Keratinocyte (primary cell): ENCODE measurements at places on chromosomes 5 and 9.

GRCh38 chr5:103907001-103907400 is 344.4 kb upstream of the NUDT12 start:
- no peak overlapping the region for H3K27ac ChIP-seq
- no peaks in the 10 kb centered on the region for H3K27me3 ChIP-seq

GRCh38 chr5:119578937-119579336 is 50.4 kb upstream of the FAM170A start:
- H3K27ac ChIP-seq: no peak overlapping the region
- no peaks in the 10 kb centered on the region for H3K4me1 ChIP-seq
- H3K4me3 ChIP-seq: no peak overlapping the region

- H3K4me1 ChIP-seq: no peaks in the 10 kb centered on the region
- no peaks in the 10 kb centered on the region for H3K36me3 ChIP-seq
- no peak for DNase-seq
- H3K27ac ChIP-seq: no peak overlapping the region
Measured at GRCh38 chr9:137970686-137971476, 93.3 kb downstream of the CACNA1B start.

- peaks cover 85% of the 10 kb centered on the region for H3K27me3 ChIP-seq
- no peaks in the 10 kb centered on the region for H3K36me3 ChIP-seq
- H3K4me1 ChIP-seq: peaks cover 8% of the 10 kb centered on the region
Measured at GRCh38 chr9:96242811-96243210, 59.2 kb downstream of the HSD17B3 start.

DNA sequence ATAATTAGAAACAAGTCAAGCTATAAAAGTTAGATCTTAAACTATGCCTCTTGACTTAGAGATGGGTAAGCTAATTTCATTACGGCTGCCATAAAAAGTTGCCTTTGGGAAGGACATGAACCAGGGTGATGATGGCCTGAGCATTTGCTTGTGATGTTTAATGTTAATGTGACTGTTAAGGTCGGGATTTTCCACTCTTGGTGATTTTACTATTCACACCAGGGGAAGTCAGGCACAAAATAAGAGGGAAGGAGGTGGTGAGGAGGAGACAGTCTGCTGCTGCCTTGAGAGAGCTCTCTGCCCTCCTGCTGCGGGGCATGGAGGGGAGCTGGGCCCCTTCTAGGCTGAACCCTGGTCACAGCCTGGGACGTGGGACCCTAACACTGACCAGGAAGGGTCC is 34.4 kb downstream of the AHRR start:
- H3K27ac ChIP-seq: no peak overlapping the region
- H3K27me3 ChIP-seq: no peaks in the 10 kb centered on the region
- H3K4me1 ChIP-seq: no peaks in the 10 kb centered on the region
- no peak overlapping the region for H3K4me3 ChIP-seq
- H3K36me3 ChIP-seq: no peaks in the 10 kb centered on the region

GRCh38 chr9:1879501-1879900 is 135.6 kb upstream of the SMARCA2 start:
- H3K27me3 ChIP-seq: no peaks in the 10 kb centered on the region
- H3K4me3 ChIP-seq: no peak overlapping the region
- H3K4me1 ChIP-seq: no peaks in the 10 kb centered on the region
- no peak for DNase-seq

- H3K36me3 ChIP-seq: no peaks in the 10 kb centered on the region
- H3K4me1 ChIP-seq: peaks cover 11% of the 10 kb centered on the region
- no peak overlapping the region for H3K27ac ChIP-seq
- no peaks in the 10 kb centered on the region for H3K27me3 ChIP-seq
- DNase-seq: peak; percentile 33
Measured at GRCh38 chr9:36328798-36329411, 70.7 kb upstream of the GNE start.

DNA sequence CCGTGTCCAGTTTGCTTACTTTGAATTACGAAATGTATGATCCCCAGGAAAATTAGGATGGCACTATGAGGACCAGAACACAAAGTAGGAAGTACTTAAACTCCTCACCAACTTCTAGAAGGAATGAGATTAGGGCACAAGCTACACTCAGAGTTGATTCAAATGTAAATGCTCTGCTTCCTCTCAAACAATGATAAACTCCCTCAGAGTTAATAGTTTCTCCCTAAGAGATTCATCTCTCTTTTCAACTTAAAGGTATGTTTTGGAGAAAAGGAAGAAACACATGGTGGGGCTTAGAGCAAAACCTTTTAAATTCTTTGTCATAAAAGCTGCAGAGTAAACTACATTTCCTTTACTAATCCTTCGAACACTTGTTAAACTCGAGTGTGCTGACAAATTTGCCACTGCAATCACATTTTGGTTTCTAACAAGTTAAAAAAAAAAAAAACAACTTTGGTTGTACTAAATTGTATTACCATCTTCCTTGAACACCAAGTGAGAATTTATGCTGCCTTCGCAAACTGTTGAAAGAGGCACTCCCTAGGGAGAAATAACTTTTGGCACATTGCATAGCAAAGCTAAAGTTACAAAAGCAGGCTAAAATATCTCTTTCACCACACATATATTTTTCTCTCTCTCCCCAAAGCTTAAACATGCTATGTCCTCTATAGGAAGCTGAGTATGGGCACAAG is 66.6 kb downstream of the DENND1A start:
- no peaks in the 10 kb centered on the region for H3K36me3 ChIP-seq
- no peaks in the 10 kb centered on the region for H3K4me1 ChIP-seq

DNA sequence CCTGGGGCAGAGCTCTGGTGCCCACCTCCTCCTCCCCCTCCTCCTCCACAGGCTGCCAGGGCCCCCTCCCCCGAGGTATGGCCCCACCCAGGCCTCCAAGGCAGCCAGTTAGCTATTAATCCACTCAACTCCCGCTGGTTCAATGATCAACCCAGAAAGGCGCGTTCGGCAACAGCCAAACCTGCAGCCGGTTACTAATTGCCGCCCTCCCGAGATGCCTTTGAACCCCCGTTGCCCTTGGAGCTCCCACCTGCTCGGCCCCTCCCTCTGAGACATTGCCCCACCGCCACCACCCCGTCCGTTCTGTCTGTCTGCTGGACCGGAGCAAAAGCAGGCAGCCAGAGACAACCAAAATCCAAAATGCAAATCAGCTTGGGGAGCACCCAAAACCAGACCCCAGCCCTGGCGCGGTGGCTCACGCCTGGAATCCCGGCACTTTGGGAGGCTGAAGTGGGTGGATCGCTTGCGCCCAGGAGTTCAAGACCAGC is 25.8 kb downstream of the NOTCH1 start:
- no peaks in the 10 kb centered on the region for H3K4me1 ChIP-seq
- H3K27ac ChIP-seq: no peak overlapping the region
- H3K4me3 ChIP-seq: no peak overlapping the region
- H3K27me3 ChIP-seq: no peaks in the 10 kb centered on the region
- peaks cover 54% of the 10 kb centered on the region for H3K36me3 ChIP-seq

- no peak for DNase-seq
- H3K27me3 ChIP-seq: no peaks in the 10 kb centered on the region
- H3K27ac ChIP-seq: no peak overlapping the region
- H3K36me3 ChIP-seq: no peaks in the 10 kb centered on the region
Measured at GRCh38 chr9:9598723-9599122, 1014.1 kb downstream of the PTPRD start.

DNA sequence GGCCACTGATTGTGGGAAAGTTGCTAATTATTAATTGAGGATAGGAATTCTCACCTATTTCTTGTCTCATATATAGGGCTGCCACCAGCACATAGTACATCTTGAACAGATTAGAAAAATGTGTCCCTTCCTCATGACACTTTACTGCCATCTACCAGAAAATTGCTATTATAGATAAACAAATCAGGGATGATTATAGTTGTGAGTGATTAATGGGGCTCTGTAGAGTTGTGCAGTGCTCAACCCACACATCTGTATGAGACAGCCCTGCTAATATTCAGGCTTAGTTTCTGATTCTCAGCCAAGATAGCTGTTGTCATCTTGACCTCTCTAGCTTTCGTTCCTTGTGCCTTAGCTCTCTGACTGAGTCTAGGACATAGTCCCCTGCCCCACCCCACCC is 373.3 kb downstream of the TLE4 start:
- H3K4me3 ChIP-seq: no peak overlapping the region
- H3K27ac ChIP-seq: no peak overlapping the region
- no peak for DNase-seq
- H3K4me1 ChIP-seq: no peaks in the 10 kb centered on the region
- H3K27me3 ChIP-seq: no peaks in the 10 kb centered on the region

GRCh38 chr9:127197861-127198430 is 66.6 kb upstream of the GARNL3 start:
- no peak overlapping the region for H3K4me3 ChIP-seq
- H3K27ac ChIP-seq: no peak overlapping the region
- peaks cover 14% of the 10 kb centered on the region for H3K27me3 ChIP-seq
- H3K4me1 ChIP-seq: no peaks in the 10 kb centered on the region
- H3K36me3 ChIP-seq: no peaks in the 10 kb centered on the region
